ENCODE measurements at places on chromosomes 12 and 14. TPM values are rescaled to one million over a fixed set of nuclear protein-coding genes. Genes with fewer than 3 reads are reported as not detected.

The GYS2 gene
- not detected for total RNA-seq

- no peaks in the 10 kb centered on the region for H3K27me3 ChIP-seq
- H3K4me1 ChIP-seq: no peaks in the 10 kb centered on the region
- no peak overlapping the region for H3K4me3 ChIP-seq
- DNase-seq: no peak
These were observed 241.2 kb downstream of the RBM19 start for GRCh38 chr12:113724794-113725556.

The NKX2-1 gene
- not detected for total RNA-seq

The ZDHHC17 gene
- total RNA-seq: 50.4 TPM

GRCh38 chr12:109723311-109723881, 9.8 kb downstream of the FAM222A start:
- no peaks in the 10 kb centered on the region for H3K4me1 ChIP-seq
- H3K4me3 ChIP-seq: no peak overlapping the region
- H3K27ac ChIP-seq: no peak overlapping the region
- H3K36me3 ChIP-seq: no peaks in the 10 kb centered on the region

GRCh38 chr14:35341454-35341750, 49.2 kb downstream of the PSMA6 start:
- H3K27me3 ChIP-seq: no peaks in the 10 kb centered on the region
- no peaks in the 10 kb centered on the region for H3K36me3 ChIP-seq
- H3K27ac ChIP-seq: peak overlapping the region; percentile 83
- no peak for DNase-seq
- peak overlapping the region; percentile 64 for H3K4me3 ChIP-seq
- H3K4me1 ChIP-seq: peaks cover 33% of the 10 kb centered on the region

DNA sequence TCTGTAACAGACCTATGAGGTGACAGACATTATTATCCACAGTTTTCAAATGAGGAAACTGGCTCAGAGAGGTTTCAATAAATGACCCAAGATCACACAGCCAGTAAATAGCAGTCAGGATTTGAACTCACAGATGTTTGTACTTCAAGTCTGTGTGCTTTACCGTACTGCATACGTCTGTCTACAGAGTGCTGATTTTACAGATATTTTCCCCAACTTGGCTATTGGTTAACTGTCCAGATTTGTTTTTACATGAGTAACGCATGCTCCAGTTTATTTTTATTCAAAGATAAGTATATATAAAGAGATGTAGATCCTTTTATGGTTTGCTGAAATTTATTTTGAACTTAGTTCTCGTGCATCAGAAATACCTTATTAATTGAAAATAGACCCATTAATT, 65.7 kb upstream of the SLC38A2 start:
- no peak overlapping the region for H3K4me3 ChIP-seq
- no peak overlapping the region for H3K27ac ChIP-seq
- H3K27me3 ChIP-seq: no peaks in the 10 kb centered on the region
- H3K4me1 ChIP-seq: peaks cover 18% of the 10 kb centered on the region

Data from osteoblast (primary cell).